ENCODE measurements at places on chromosomes 5 and 9. TPM values are rescaled to one million over a fixed set of nuclear protein-coding genes. Genes with fewer than 3 reads are reported as not detected.

DNA sequence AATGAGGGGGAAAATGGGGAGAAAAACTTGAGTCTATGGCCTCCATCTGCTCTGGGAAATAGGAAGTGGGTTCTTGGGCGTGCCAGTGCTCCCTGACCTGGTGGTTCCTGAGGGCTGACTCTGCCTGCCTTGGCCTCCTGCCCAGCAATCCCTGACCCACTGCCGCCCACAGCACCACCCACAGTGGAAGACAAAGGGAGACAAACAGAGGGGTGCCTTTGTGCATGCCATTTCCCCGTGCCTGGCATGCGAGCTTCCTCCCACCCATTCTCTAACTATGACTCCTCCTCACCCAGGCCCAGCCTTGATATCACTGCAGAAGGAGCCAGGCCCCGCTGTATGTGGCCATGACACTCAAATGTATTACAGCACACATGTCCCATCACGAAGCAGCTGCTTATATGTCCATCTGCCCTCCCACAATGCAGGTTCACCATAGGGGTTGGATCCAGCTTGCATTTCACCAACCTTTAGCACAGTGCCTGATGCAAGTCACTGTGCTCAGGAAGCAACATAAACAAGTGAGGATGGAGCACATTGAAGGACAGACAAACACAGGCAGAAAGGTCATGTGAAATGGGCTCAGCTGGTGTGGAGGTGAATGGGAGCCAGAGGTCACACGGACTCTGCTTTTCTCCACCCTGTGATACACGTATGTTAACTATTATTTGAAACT is 84.4 kb downstream of the ADRB2 start:
- peak; percentile 46 for DNase-seq

- no peak for DNase-seq
Observed at GRCh38 chr9:98867103-98867428, 59.6 kb downstream of the GALNT12 start.

- DNase-seq, result no peak
Observed at GRCh38 chr5:144040615-144041305, 129.7 kb downstream of the YIPF5 start.

Gene IFNE
- not detected for total RNA-seq

DNA sequence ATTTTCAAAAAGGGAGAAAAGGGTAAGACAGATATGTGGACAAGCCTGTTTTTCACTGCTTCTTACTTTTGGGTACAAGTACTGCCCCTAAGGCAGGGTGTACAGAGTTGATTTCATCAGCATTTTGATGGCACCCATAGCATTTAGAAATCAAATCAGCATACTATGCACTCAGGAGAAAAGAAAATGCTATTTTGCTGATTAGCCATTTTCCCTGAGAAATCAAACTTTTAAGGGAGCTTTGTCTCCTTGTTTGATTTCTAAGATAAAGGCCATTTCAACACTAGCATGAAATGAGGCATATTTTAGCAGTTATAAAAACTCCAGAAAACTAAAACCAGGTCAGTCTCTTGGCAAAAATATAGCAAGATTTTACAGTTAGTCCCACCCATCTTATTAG is 2269.4 kb upstream of the WWC1 start:
- DNase-seq, result no peak

GRCh38 chr5:176884571-176884890 is 14.6 kb downstream of the HK3 start:
- DNase-seq, result no peak

- DNase-seq, result no peak
Observed at GRCh38 chr5:140232731-140233130, 57.7 kb downstream of the CYSTM1 start.

DNA sequence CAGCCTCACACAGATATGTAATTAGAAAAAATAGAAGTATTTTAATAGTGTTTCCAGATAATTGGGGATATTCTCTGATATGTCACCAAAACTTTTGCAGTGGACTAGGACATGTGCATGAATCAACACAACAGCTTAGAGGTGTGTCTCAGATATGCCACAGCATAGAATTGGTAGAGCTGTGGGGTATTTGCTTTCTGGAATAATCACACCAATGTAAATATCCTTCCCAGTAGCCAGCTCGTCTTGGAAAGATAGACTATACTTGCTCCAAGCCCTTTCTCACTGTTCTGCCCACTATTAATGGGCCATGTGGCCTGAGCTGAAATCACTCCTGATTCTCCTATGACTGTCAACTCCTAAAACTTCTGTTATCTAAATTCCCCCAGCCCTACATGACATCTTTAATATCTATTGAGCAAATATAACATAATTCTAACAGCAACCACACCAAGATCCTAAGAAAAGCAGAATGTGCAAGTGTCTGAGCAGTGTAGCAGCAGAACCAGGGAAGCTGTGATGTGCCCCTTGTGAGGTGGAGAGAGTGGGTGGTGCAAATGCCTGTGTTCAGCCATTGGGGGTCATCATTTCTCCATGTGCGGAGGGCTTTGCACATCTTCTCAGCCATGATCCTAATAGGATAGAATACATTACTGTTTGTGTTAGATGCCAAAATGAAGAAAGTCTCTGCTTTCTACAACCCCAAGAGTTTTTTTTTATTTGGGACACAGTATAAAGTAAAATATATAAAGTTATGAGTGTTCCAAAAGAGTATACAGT is 65.0 kb downstream of the MELK start:
- no peak for DNase-seq

DNA sequence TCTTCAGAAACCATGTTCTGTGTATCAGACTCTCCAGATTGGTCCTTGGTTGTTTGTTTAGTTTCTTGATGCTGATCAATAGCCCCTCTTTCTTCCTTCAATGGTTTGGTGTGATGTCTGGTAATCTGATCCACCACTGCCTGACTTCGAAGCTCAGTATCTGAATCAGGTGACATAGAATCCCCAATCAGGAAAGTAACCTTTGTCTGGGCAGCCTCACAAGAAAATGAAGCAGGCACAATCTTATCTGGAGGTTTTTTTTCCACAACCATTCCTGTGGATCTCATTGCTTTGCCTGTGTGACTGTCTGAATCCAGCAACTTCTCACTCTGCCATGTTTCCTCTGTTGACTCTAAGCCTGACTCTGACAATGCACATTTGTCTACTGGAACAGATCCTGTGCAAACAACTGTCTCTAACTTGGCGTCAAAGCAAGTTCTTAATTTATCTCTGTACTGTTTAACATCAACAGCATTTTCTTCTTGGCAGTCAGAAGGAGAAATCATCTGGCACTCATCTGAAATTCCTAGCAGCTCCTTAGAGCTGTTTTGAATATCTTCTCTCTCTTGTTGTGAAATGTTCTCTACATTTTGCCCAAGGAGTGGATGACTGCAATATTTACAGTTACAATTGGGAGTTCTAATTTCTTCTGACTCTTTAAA is 37.1 kb upstream of the RAPGEF6 start:
- DNase-seq, result no peak

- DNase-seq, result peak; percentile 33
Observed at GRCh38 chr5:73218552-73219171, 45.7 kb downstream of the TMEM174 start.

GRCh38 chr5:33612386-33612785 is 171.6 kb downstream of the TARS1 start:
- no peak for DNase-seq

DNA sequence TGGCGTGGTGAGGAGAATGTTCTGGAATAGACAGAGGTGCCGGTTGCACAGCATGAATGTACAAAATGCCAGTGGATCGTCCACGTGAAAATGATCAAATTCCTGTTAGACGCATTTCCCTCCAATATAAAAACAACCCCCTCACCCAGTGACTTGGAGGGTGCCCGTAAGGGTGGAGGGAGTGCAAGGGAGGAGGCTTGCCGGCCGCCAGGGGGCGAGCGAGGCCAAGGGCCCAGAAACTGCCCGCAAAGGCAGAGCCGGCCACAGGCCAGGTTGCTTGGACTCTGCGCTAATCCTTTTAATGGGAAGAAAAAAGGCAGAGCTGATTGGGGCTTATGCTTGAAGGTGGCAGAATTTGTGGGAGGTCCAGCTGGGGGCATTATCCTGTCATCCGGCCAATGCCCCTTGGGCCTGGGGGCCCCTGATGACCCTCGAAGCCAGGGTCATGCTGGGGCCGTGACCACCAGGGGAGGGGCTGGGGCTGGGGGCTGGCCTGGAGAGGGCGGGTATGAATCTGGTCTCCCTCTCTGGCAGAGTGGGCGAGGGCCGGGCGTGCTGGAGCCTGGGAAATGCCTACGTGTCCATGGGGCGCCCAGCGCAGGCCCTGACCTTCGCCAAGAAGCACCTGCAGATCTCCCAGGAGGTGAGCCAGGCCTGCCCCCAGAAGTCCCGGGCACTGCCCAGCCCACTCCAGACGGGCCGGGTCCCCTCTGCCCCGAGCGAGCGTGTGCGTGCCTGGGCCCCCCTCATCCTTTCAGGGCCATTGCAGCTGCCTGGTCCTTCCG is 12.0 kb downstream of the GPSM1 start:
- peak; percentile 26 for DNase-seq

Gene PCDHGA8
- not detected for total RNA-seq

- no peak for DNase-seq
Observed at GRCh38 chr5:99955006-99955405, 580.2 kb upstream of the FAM174A start.

Gene SOX30
- total RNA-seq, result not detected

Gene NMUR2
- total RNA-seq, result 6.4 TPM

- no peak for DNase-seq
Observed at GRCh38 chr5:76029739-76030138, 53.4 kb upstream of the SV2C start.

DNA sequence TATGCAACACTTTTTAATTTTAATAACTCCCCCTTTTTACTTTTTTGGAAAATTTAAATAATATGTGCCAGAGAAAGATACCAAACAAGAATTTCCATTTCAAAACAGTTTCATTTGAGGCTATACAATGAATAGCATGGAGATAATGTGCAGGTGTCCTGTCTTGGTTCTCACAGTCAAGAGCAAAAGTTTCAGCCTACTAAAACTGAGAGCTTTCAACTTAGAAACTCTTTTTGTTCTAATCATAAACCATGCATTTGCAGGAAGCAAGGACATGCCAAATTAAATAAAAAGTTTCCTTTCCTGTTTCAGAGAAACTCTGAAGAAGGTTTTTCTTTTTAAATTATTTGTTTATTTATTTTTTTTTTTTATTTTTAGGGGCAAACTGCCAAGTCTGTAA is 1165.6 kb upstream of the SEMA6A start:
- DNase-seq, result no peak

Gene ELAVL2
- 0.35 TPM for total RNA-seq

Gene ANKRD55
- 4.7 TPM for total RNA-seq

Gene CEMIP2
- 30.8 TPM for total RNA-seq

Gene SHC3
- total RNA-seq, result 1.0 TPM

Measured in Caki2 (cell line).